ENCODE measurements at places on chromosomes 1 and 21.

- DNase-seq: no peak
Observed at GRCh38 chr1:233587958-233588799, 25.7 kb upstream of the KCNK1 start.

- DNase-seq: no peak
Observed at GRCh38 chr1:246564839-246565750, 966 bp downstream of the TFB2M start.

DNA sequence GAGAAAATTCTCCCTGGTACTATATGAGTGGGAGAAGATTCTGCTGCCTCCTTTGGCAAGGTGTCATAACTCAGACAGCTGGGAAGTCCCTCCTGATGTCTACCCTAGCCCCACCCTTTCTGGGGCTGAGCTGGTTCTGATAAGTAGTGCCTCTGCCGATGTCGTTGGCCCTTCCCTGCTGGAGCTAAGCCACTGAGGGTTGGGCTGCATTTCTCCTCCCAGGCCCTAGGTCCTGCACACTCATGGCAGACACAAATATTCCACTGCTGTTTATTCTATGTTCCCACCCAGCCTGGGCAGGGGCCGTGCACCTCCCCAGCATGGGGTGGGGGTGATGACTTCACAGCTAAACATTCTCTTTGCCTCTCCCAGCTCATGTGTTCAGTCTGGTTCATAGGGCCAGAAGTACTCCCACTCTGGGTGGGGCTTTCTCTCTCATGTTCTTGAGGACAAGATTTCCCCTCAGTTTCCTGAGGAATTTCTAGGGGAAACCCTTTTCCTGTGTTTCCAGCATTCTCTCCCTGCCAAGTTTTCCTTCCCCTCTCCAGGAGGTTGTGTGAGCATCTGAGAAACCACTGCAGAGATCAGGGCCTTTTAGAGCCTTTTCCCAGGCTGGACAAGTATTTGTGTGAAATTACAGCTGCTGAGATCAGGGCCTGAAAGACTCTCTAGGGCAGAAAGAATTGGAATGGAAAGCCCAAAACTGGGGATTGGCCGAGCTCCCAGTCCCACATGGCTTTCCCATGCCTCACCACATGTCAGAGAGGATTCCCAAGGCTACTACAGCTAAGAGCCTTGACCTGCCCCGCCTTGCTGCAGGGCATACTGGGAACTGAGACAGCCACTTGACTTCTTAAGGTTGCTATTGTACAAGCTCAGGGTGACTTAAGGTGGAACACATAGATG is 66.2 kb downstream of the ATP2B4 start:
- peak; percentile 51 for DNase-seq

DNA sequence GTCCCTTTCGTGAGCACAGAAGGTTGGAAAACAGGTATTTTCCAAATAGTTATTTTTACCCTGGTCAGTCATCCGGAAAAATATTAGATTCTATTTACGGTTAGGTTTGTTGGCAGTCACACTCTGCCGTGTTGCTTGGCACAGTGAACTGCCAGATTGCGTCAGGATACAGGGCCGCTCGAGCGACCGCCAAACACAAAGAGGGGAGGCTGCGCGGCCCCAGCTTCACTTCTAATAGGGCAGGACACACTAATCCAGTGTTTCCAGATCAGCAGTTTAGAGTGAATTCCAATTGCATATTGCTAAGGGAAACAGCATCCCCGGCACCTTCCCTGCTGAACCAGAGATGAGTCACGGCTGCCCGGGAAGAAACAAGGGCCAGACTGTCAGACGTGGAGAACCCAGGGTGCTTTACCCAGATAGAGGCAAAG is 22.9 kb downstream of the UMODL1 start:
- peak; percentile 94 for DNase-seq

- DNase-seq: no peak
Observed at GRCh38 chr1:12380326-12381249, 150.8 kb downstream of the VPS13D start.

- DNase-seq: no peak
Observed at GRCh38 chr1:188070848-188071247, 1242.1 kb downstream of the PLA2G4A start.

GRCh38 chr1:181113059-181113641 is 24.6 kb downstream of the IER5 start:
- DNase-seq: peak; percentile 48

GRCh38 chr1:6121021-6121421 is 59.1 kb downstream of the CHD5 start:
- no peak for DNase-seq

DNA sequence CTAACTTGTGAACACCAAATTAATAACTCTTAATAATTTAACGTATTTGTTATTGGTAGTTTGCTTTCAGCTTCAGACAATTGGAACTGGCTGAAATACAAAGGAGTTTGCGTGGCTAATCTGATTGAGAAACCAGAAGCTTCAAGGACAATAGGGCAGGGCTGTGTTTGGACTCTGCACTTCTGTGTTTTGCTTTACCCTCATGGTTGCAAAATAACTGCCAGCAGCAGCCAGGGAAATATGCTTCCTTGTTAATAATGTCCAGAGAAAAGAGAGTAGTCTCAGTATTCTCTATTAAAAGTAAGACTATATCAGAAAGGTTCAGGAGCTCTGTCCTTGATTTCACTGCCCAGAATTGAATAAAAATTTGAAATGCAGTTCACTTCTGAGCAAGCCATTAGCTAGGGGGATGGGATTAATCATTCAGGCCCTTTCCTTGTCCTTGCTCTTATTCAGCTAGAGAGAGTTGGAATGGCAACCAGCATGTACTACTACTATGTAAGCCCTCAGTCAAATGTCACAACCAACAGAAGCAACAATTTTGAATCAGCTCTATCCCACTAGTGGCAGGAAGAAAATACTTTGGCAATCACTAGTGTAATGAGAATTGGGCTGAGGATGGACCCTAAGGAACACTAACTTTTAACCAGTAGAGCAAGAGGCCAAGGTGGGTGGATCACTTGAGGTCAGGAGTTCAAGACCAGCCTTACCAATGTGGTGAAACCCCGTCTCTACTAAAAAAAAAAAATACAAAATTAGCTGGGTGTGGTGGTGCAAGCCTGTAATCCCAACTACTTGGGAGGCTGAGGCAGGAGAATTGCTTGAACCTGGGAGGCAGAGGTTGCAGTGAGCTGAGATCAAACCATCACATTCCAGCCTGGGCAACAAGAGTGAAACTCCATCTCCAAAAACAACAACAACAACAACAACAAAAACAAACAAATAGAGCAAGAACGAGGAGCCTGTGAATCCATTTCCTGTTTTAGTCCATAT is 76.8 kb downstream of the POU2F1 start:
- no peak for DNase-seq

- no peak for DNase-seq
Observed at GRCh38 chr1:98939471-98939870, 65.2 kb downstream of the PLPPR5 start.

- no peak for DNase-seq
Observed at GRCh38 chr1:208098773-208099172, 145.4 kb downstream of the PLXNA2 start.

DNA sequence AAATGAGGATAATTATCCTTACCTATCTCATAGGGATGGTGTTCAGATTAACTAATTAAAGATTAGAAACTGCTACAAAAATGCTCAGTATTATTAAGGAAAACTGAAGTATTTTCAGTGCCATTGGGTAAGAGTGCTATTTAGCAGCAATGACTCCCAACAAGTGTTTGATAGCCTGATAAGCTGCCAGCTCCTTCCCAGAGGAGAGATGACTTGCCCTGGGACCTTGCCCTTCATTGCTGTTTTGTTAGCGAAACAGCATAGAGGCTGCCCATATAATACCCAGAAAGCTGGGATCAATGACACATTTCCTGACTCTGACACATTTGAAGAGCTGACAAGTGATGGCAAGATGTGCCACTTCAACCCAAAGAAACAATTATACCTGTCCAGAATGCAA is 592.2 kb downstream of the ADGRL2 start:
- no peak for DNase-seq
